ENCODE measurements at places on chromosomes 13 and 19.

- DNase-seq, result no peak
These were observed 50.6 kb downstream of the ELF1 start for GRCh38 chr13:40968416-40969000.

- no peak for DNase-seq
These were observed 12.3 kb upstream of the ZNF283 start for GRCh38 chr19:43814663-43815352.

DNA sequence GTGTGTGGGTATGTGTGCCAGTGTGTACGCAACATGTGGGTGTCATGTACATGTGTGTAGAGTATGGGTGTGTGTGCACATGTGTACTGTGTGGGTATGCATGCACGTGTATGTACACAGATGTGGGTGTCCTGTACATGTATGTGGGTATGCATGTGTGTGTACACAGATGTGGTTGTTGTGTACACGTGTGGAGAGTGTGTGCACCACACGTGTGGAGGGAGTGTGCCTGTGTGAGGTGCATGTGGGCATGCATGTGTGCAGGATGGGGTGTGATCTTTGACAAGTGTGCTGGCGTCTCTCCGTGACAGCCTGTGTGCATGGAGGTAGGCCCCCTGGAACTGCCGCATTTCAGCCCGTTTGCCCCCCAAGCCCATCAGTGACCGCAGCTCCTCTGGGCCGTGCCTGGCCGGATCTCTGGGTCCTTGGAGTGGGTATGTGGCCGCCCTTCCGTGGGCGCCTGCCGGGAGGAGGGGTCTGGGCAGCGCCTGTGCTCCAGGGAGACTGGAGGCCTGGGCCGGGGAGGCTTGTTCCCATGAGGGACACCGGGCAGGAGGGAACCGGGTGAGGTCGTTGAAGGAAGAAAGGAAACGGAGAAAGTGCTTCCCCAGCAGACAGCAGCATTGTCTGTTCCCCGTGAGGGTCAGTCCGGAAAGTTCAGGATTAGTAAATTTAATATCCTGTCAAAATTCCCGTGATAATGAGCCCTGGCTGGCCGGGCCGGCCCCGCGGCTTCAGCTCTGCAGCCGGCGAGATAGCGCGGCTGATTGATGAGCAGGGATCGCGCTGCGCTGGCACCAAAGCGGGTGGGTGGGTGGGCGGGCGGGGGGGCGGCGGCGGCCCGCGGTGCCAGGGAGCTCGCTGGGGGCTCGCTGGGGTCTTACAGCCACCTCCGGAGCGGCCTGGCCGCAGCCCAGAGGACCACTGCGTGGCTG is 91.1 kb upstream of the SOX1 start:
- DNase-seq, result no peak

- no peak for DNase-seq
These were observed 10.8 kb upstream of the RABAC1 start for GRCh38 chr19:41969772-41970458.

- no peak for DNase-seq
These were observed 14.4 kb downstream of the SAMD4B start for GRCh38 chr19:39356647-39357046.

- DNase-seq, result no peak
These were observed 157.4 kb downstream of the TNFSF13B start for GRCh38 chr13:108426893-108427292.

DNA sequence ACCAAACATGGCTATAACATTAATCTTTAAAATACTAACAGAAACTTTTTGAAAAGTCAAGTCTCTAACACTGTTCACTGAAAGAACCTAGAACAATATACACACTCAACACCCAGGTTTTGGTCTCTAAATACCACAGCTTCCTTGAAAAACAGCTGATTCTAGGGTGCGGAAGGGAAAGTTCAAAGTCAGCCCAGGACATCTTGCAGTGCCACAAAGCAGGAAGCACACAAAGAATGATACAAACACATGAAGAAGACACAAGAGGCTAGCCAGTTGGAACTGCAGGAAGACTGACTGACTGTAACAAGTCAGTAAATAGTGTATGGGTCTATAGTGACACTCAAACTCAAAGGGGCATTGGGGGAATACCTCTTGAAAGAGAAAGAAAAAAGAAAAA is 4.6 kb downstream of the DEDD2 start:
- DNase-seq, result no peak

- DNase-seq, result no peak
These were observed 4.8 kb downstream of the F2RL3 start for GRCh38 chr19:16893686-16893989.

- no peak for DNase-seq
These were observed 46.2 kb downstream of the ZNF557 start for GRCh38 chr19:7115721-7116120.

DNA sequence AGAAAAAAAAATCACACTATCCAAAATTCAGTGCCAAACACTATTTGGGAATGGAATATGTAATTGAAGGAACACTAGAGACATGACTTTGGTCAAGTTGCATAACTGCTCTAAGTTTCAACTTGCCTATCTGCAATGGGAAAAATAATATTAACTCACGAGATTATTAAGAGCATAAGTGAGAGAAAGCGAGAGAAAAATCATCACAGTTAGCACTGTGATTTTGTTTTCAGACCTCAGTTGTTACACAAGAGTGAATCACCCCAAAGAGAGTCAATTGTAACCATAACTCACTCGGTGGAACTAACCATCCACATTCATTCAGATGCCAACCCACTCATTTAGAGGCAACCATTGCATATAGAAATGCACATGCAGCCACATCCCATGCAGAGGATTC is 147.1 kb downstream of the NHLRC3 start:
- DNase-seq, result no peak

DNA sequence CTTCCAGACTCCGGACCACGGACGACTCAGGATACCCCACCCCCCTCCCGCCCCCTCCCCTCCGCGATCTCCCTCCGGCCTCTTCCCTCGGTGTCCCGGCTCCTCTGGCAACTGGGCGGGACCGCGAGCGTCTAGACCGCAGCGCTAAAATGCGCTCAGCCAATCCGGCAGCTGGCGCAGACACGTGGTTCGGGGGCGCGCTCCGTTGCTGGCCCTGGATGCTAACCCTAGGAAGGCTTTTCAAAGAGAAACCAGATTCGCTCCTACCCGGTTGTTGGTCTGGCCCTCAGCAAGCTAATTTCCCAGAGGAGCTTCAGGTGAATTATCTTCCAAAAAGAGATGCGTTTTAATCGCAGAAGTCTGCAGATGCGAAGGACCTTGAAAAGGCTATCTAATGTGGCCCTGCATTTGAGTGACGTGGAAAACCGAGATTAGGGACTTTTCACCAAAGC is at the start of gene DZIP1:
TSS of gene DZIP1 (minus strand) at position 106 of the 452 bp plus-strand sequence. CDS start 2,677 bp downstream, outside the sequence.
- peak; percentile 59 for DNase-seq

DNA sequence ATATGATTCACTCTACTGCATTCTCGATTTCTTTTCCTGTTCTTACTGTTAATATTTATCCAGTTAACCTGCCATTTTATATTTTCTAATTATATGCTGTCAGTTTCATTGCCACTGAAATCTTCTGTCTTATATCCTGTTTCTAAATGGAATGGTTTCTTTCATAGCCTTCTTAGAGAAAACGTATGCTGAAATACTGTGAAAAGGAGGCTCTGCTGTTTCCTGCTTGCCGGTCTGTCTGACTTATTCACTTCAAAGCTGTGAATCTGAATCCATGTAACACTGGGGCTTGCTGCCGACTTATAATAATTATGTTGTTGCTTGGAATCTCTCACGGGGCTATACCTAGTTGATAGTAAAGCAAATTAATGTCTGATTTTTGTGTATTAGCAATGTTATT is 80.0 kb downstream of the GPR12 start:
- no peak for DNase-seq

- no peak for DNase-seq
These were observed 86.7 kb downstream of the MBNL2 start for GRCh38 chr13:97308735-97309429.

DNA sequence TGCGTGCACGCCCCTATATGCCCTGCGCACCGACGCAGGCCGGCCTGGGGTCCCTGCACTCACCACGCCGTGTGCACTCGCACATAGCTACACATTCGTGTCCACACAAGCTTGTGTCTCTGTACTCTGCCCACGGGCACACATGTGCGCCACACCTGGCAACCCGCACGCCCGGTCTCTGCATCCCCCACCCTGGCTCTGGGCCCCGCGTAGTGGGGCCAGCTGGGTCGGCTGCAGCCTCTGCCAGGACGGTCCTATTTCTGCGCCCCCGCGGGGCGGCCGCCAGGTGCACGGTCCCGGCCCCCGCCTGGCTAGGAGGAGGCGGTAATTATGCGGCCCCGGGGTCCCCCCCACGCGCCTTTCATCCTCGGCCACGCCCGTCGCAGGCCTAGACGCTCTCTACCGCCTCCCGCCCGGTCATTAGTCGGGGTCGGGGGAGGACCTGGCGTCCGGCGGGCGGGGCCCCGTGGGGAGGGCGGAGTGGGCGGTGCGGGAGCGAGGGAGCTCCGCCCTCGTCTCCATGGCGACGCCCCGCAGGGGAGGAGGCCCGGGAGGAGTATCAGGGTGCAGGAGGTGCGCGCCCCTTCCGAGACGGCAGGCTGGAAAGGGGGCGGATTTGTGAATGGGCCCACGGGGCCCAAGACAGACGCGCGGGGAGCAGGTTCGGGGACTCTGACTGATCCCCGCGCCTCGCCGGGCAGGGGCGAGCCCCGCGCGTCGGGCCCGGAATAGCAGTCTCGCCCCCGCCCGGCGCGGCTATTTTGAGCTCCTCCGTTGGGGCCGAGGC is 2.8 kb upstream of the CIRBP start:
- no peak for DNase-seq

DNA sequence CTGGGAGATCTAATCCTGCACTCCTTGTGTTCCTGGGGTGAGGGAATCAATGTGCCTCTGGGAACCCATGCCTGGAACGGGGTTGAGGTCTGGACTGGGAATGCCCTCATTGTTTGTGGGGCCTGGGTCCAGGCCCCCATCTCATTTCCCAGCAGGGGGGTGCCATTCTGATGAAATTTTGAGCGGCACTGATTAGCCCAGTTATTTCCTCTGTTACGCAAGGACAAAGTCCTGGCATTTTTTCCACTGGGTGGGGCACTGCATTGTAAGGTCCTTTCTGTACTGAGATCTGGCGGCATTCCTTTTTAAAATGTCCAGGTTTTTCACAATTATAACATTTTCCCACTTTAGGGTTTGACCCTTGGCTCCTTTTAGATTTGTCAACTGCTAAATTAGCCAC is 14.8 kb downstream of the FPR3 start:
- no peak for DNase-seq

- no peak for DNase-seq
These were observed 1.2 kb downstream of the GPR12 start for GRCh38 chr13:26759249-26759906.

GRCh38 chr13:25168790-25169189 is 3.3 kb downstream of the AMER2 start:
- DNase-seq, result no peak

GRCh38 chr13:63124863-63125262 is 1709.2 kb upstream of the PCDH20 start:
- no peak for DNase-seq

GRCh38 chr13:77507931-77508776 is 27.4 kb upstream of the SCEL start:
- DNase-seq, result no peak

GRCh38 chr19:55132453-55133129 is 15.2 kb upstream of the PPP1R12C start:
- DNase-seq, result no peak

Data from progenitor cell of endocrine pancreas (in vitro differentiated cells).